AG09309 (cell line): ENCODE measurements at places on chromosomes 12 and 14.

DNA sequence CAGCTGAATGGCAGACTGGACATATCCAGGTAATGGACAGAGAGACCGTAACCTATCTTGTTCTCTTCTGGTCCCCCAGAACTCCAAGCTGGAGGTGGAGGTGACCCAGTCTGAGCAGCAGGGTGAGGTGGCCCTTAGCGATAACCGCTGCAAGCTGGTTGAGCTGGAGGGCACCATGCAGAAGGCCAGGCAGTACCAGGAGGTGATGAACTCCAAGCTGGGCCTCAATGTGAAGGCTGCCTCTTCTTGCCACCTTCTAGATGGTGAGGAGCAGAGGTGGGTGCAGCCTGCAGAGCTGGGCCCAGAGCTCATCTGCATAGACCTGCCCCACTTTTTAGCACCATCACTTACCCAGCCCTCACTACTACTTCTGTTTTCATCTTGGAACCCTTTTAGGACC, 7.2 kb upstream of the KRT86 start:
- no peak for DNase-seq

GRCh38 chr14:25042362-25043299, 7.3 kb downstream of the STXBP6 start:
- DNase-seq = peak; percentile 39

- no peak for DNase-seq
These were observed 476 bp upstream of the TRAFD1 start for GRCh38 chr12:112124918-112125249.

DNA sequence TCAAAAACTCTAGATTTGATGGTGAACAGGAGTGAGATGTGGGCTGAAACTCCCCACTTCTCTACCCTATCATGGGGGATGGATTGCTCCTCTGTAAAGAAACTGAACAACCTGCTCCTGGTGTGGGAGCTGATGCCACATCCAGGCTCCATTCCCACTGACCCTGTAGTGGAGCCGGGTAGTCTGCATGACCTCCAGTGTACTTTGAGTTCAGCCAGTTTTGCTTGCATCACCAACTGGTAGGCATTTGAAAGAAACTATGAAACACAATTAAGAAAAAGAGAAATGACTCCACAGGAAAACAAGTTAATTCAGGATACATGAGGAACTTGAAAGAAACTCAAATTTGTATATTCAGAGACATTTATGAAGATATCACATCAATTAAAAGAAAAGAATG, 27.3 kb upstream of the EMP1 start:
- no peak for DNase-seq

GRCh38 chr14:24100197-24100981, 6.3 kb downstream of the PCK2 start:
- no peak for DNase-seq

DNA sequence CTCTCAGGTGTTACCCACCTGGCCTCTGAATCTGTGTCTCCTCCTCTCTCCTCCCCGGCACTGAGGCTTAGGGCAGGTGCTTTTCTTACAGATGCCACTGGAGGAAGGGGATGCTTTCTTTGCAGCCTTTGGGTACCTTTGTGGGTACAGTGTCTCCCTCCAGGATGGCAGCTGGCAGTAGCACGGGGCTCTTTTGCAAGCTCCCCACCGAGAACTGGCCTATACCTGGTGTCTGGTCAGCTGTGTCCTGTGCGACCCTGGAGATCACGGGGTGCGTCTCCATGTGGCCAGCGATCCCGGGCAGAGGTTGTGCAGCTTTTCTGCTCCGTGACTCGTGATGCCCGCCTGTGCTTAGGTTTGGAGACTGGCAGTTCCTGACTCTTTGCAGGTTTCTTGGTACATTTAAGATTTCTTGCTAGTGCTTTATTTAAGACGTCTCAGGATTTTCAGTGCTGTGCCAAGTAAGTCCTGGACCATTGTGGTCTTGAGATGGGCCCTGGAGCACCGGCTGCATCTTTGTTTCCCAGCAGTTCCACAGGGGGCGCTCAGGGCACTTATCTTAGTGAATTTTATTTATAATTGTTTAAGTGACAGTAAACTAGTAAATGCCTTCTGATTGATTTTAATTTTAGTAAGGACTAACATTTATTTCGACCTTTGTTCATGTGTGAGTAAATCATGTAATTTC, 68.9 kb downstream of the DDX51 start:
- DNase-seq = no peak

DNA sequence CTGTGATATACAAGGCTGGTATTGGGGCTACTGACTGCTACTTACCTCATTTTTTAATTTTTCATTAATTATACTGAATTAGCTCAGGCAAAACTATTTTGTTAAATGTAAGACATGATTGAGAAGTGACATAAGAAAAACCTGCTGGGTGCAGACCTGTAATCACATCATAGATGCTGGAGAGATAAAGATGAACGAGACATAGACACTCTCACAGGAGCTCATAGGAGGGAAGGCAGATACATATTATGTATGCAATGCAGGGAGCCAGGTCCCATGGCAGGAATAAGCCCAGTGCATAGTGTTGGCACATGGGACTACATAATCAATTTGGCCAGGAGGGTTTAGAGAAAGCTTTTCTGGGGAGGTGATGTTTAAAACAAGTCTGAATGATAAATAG, 74.9 kb downstream of the PRKCH start:
- no peak for DNase-seq

DNA sequence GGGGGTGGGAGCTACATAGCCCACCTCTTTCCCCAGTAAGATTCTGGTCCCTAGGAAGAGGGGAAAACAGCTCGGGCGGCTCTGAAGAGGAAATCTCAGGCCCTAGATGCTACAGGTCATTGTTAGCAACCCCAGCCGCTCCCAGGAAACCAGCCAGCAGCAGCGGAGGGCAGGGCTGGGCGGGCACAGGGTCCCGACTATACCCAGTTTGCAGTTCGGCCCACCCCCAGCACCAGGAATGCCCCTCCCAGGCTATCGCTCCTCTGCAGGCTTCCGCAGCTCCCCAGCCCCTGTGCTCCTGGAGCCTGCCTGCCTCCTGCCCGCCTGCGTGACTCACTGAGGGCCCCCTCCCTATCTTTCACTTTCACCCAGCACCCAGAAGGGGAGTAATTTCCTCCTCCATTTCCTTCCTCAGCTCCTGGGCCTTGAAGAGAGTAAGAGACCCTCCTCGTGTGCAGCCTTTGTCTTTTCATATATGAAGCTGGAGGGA, 27.2 kb upstream of the PNMA1 start:
- no peak for DNase-seq

GRCh38 chr12:16258963-16259362, 18.5 kb downstream of the SLC15A5 start:
- DNase-seq = no peak

GRCh38 chr14:59688224-59689170, 111.9 kb upstream of the CCDC175 start:
- DNase-seq = peak; percentile 16

GRCh38 chr14:74754157-74754556, 9.0 kb upstream of the YLPM1 start:
- DNase-seq = no peak

- DNase-seq = no peak
These were observed 15.5 kb upstream of the PRPF39 start for GRCh38 chr14:45068396-45068795.

DNA sequence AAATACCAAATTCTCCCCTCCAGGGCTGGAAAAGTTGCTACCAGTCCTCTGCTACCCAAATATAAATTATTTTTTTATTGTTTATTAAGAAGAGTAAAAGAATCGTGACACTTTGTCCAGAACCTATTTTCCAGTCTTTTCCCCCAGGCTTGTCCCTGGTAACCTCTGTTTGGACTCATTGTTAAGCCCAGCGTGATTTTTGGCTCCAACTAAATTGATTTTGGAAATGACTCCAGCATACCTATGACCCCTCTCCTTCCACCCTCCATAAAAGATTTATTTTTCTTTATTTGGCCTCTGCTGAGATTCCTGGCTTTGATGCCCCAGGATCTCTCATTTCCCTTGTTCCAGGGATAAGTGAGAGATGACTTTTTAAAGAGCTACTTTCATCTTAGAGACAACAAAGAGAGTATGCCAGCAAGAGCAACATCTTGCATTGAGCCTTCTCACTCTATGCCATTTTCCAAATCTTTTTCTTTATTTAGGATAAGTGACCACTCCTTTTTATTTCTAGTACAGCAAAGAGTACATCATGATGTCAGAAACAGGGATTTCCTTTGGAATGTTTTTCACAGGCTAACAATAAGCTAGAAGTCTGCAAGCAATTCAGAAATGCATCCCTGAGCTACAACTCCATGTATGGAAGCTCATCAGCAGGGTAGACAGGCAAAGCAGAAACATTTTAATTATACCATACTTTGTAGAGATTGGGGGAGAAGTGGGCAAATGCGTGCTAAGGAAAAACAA, 75.8 kb downstream of the DAD1 start:
- no peak for DNase-seq

- DNase-seq = no peak
These were observed 11.3 kb downstream of the COA8 start for GRCh38 chr14:103574104-103574503.

DNA sequence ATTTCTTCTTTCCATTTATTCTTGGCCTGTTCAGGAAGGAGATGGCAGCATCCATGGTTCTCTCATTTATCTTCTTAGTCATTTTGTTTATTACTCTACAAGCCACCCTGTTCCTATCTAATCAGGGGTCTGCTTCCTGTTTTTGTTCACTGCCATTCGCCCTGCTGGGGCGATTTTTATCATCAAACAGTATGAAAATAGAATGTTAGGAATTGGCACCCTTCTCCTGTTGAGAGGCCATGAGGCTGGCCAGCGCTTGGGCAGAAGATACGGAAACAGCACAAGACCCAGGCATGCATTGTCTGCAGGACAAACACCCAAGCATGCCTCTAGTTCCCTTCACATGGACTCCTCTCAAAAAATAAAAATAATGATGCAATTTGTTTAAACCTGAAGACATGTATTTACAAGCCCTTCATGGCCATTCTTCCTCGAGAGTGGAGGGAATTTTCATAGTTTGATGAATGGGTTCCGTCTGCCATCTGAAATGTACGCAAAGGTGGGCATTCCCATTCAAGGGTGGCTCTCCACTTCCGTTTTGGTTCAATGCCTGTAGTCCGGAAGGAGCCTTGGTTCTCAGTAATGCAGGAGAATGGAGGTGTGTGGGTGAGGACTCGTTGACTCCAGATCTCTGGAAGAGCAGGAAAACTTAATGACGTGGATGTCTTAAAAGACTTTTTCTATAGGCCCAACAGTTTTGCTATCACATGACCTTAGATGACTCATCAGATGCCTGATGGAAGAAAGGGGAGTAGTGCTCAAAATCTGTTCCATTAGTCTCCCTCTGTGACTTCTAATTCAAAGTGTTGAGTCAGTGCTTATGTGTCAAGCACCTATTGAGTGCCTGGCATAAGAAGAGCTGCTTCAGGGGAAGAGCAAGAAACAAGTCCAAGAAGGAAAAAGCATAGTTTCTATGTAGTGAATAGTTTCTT, 252.4 kb upstream of the TBX3 start:
- no peak for DNase-seq

DNA sequence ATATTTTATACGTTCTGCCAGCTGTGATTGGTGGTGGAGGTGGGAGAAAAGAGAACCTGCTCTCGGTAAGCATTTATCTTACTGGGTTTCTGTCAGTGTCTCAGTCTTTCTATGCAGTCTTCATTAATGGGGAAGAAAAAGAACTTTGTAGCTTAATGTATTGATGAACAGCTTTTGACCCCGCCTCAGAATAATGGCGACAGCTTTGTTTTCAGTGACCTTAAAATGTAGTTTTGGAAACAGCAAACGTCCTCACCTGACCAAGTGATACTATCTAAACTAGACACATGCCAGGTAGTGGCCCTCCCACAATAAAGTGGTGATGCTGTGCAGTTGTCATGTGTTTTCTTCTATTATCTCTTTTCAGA, 1.4 kb downstream of the DACT1 start:
- DNase-seq = no peak

DNA sequence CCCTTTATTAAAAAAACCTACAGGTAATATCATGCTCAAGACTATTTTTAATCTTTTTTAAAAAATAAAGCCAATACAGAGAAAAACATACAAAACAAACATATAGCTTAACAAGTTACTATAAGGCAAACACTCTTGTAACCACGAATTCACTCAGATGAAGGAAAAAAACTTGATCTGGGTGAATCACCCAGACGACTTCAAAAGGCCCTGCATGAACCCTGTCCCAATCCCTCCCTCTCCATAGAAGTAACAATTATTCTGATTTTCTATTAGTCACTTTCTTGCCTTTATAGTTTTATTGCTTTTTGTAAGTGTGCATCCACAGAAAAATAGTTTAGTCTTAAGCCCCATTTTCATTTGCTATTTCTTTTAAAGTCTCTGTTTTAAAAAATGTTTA, 72.6 kb downstream of the LRP6 start:
- DNase-seq = no peak

GRCh38 chr12:57025196-57025595, 8.9 kb upstream of the TAC3 start:
- no peak for DNase-seq

GRCh38 chr14:94486883-94487282, 10.9 kb upstream of the SERPINA9 start:
- no peak for DNase-seq

GRCh38 chr14:26067786-26068459, 529.9 kb downstream of the NOVA1 start:
- DNase-seq = no peak

DNA sequence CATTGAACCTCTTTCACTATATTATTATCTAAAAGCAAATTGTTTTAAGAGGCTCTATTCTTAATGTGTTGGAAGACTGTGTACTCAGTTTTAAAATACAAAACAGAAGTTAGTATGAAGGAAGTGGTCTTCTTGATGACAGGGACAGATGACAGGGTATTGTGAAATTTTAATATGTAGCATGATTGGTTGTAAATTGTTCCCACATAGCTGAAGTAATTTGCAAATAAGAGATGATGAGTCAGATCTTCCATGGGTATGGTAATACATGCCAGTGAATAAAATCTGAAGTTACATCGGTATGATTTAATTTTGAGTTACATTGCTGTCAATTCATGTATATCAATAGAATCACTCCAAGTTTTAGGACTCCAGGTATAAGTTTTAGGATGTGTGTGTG, 454.8 kb downstream of the AEBP2 start:
- DNase-seq = peak; percentile 61

GRCh38 chr14:101371799-101372793, 189.2 kb upstream of the DIO3 start:
- no peak for DNase-seq

- no peak for DNase-seq
These were observed 18.4 kb downstream of the POU6F1 start for GRCh38 chr12:51199366-51199945.

DNA sequence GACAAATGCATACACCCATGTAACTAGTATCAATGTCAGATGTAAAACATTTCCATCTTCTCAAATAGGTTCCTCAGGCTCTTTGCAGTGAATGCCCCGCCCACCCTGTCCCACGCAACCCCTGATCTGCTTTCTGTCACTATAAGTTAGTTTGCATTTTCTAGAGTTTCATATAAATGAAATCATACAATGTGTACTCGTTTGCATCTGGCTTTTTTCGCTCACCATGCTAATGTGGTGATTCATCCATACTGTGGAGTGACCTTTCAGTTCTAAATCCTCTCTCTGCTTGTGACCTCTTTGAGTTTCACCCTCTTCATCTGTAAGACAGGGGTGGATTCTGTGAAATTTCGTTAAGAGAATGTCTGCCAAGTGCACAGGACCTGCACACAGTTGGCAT, 30.6 kb upstream of the MSI1 start:
- DNase-seq = no peak
